Lower lobe of right lung (tissue), 2 donors: ENCODE measurements at places on chromosomes 7 and 10. TPM values are rescaled to one million over a fixed set of nuclear protein-coding genes. Genes with fewer than 3 reads are reported as not detected.

The SFRP4 gene
- total RNA-seq: 4.8 TPM

The ITGA8 gene
- total RNA-seq: 23.4 TPM

The CYP2E1 gene
- total RNA-seq: 0.86 TPM

DNA sequence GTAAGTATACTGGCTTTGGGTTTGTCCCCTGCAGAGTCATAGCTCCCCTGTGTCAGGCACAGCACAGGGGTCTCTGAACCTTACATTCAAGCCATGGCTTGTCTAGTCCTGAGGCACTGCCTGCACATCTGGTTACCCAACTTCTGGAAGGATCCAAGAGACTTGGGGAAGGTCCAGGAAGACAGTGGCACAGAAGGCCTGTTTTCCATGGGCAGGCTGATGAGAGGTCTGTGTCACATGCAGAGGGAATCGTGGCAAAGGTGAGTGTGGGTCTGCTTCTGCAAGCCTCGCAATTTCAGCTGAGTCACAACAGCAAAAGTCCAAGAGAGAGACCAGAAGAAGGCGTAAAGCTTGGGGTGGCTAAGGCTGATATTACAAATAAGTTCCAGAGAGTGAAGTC lies 28.4 kb upstream of the BMPR1A start:
- no peaks in the 10 kb centered on the region for H3K27me3 ChIP-seq
- no peaks in the 10 kb centered on the region for H3K36me3 ChIP-seq
- no peak overlapping the region for H3K4me3 ChIP-seq
- H3K27ac ChIP-seq: no peak overlapping the region
- H3K4me1 ChIP-seq: peaks cover 8% of the 10 kb centered on the region

DNA sequence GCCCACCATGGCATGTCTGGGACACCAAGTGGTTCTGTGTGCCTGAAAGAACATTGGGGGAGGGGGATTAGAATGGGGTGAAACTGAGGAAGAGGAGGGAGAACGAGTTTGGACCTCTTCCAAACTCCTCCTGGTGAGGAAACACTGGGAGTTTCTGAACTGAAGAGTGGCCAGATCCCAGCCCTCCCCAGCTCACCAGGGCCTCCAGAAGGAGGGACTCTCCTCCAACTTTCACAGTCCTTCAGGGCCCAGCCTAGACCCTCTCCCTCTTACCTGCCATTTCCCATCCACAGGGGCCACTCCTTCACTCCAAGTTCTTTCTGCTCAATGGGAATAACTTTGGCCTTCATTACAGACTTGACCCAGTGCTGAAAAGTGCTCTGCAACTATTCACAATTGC lies 132.0 kb upstream of the FOXK1 start:
- no peak overlapping the region for H3K4me3 ChIP-seq
- H3K27ac ChIP-seq: no peak overlapping the region
- no peak for DNase-seq

GRCh38 chr10:69125554-69125953 lies 1.6 kb downstream of the VPS26A start:
- no peaks in the 10 kb centered on the region for H3K36me3 ChIP-seq
- H3K4me1 ChIP-seq: peaks cover 42% of the 10 kb centered on the region
- peak overlapping the region; percentile 93 for H3K4me3 ChIP-seq
- no peak overlapping the region for H3K27ac ChIP-seq

DNA sequence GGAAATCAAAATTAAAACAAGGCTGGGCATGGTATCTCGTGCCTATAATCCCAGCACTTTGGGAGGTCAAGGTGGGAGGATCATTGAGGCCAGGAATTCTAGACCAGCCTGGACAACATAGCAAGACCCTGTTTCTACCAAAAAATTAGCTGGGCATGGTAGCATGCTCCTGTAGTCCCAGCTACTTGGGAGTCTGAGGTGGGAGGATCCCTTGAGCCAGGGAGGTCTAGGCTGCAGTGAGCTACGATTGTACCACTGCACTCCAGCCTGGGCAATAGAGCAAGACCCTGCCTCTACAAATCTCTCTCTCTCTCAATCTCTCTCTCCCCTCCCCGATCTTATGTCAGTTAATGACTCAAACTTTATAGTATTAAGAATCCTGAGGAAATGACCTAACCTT lies 3.8 kb downstream of the KPNA7 start:
- no peak overlapping the region for H3K27ac ChIP-seq
- H3K27me3 ChIP-seq: no peaks in the 10 kb centered on the region
- H3K36me3 ChIP-seq: no peaks in the 10 kb centered on the region
- no peak overlapping the region for H3K4me3 ChIP-seq
- H3K4me1 ChIP-seq: no peaks in the 10 kb centered on the region

DNA sequence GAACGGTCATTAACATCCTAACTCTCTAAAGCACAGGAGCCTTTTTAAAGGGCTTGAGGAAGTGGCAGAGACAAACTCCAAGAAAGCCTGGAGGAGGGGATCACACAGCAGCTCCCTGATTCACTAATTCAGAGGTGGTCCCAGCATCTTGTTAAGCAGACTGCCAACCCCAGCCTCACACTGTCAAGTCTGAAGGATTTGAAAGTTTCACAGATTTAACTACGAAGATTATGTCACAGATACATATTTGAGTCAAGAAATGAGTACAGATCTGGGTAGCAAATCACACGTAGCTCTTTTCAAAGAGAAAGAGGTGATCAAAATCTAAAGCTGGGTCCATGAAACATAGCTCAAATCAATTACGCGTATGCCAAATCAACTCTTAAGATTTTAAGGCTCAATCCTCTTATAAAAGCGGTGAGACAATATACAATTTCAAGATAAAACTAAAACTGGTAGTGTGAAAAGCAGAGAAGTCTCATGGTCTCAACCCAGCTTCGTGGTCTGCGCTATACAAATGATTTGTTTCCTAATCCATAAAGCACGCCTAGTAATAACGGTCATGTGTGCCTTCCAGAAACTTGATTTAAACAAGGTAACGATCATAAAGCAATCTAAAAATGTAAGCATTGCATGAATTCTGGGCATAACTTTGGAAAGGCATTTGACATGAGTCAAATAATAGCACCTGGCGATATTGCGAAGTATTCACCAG lies 229.9 kb upstream of the MKLN1 start:
- no peaks in the 10 kb centered on the region for H3K27me3 ChIP-seq
- H3K27ac ChIP-seq: peak overlapping the region; percentile 2
- H3K4me1 ChIP-seq: peaks cover 87% of the 10 kb centered on the region
- H3K36me3 ChIP-seq: peaks cover 57% of the 10 kb centered on the region
